Stimulated activated naive CD8-positive, alpha-beta T cell treated with anti-CD3 and anti-CD28 coated beads, Interleukin-15, Interleukin-2, amounts not matched to agents 100 U/mL and 50 U/mL, for 24 hours (primary cell): ENCODE measurements at places on chromosomes 13 and 19.

- no peak for DNase-seq
Measured at GRCh38 chr13:96229356-96229755, 139.4 kb downstream of the HS6ST3 start.

DNA sequence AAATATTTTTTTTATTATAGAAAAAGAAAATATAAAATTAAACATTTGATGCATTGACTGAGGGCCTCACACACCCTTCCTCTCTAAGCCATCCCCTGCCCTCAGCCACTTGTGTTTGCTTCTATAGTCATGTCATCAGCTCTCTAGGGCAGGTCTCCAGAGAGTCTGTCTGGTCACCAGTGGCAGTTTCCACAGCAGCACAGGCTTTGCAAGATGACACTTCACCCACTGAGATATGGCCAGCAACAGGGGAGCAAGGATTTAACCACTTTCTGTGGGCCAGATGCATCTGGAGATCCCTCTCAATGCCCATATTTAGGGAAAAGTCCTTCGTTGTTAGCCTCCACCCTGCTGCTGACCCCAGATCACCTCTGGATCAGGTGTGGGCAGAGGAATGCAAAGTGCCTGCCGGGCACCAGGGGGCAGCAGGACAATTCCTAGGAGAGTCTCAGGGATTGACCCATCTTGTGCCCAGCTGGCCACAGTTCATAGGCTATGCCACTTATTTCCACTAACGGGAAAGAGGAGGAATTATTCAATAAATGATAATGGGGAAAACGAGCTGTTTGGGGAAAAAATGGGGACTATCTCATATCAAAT lies 4.8 kb downstream of the ABCC4 start:
- DNase-seq: peak; percentile 36

DNA sequence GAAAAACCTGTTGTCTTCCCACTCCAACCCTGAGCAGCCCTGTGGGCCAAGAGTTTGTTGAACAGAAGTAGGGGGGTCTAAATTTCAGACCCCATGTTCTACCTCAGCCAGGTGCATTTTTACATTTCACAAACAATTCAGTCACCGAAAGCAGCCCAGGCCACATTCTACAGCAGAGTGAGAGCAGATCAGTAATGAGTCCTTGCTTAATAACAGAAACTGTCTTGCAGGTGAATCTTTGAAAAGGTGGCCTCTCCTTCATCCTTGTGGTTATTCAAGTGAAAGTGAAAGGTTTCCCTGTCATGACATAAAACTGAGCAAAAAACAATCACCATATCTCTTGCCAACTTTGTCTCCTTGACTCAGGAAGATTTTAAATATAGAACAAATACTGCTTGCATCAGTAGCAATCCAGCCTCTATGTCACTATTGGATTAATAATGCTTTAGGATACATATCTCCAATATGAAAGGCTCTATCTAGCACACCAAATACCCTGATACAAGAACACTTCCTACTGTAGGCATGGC lies 670.2 kb downstream of the DIAPH3 start:
- DNase-seq: no peak

- DNase-seq: peak; percentile 3
Measured at GRCh38 chr13:107866032-107866940, 349.1 kb downstream of the LIG4 start.

DNA sequence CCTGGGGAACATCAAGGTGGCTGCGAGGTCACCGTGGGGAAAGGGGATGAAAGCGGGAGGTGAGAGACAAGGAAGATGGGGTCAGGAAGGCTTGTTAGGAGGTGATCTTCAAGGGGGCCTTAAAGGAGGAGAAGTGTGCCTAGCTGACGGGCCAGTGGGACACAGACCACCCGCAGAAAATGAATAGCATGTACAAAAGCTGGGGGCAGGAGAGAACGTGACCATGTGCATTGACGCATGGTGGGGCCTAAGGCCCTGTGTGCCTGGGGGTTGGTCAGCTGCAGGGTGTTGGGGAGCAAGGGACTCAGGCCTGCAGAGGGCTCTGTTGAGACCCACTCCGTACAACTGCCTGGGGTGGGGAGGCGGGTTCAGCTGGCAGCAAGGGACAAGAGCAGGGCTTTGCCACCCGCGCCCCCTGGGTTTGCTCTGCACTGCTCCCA lies 5.9 kb downstream of the RAB8A start:
- peak; percentile 33 for DNase-seq

DNA sequence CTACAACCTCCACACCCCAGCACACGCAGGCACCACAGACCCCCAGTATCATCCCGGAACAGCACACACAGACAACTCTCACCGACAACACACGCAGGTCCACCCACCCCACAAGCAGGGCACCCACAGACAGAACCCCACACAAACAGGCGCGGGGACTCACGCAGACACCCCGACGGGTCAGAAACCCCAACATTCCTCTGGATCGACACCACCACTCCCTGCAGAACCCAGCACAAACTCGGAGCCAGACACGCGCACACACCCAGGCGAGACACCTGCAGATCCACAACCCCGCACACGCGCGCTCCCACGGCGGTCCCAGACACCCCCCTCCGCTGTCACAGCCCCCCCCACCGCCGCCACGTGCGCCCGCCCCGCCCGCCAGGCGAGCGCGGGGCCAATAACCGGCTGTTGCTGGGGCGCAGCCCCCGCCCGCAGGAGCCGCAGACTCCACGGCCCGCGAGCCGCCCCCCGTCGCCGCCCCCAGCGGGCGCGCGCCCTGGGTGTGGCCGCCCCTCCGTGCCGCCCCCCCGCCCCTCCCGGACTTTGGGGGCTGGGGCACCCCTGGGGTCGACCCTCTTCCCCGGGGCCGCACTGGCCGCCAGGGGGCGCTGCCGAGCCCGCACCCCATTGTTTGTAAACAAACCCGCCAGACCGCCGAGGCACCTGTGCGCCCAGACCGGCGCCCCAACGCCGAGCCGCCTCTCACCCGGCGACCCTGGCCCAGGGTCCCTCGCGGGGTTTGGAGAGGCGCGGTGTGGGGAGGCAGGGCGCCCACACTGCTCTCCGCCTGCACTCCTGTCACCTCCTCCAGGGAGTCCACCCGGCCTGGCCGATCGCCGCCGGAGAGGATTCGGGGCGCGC lies 712 bp downstream of the BBC3 start:
- DNase-seq: peak; percentile 88

- DNase-seq: no peak
Measured at GRCh38 chr13:64471916-64472315, 2758.2 kb downstream of the PCDH9 start.

DNA sequence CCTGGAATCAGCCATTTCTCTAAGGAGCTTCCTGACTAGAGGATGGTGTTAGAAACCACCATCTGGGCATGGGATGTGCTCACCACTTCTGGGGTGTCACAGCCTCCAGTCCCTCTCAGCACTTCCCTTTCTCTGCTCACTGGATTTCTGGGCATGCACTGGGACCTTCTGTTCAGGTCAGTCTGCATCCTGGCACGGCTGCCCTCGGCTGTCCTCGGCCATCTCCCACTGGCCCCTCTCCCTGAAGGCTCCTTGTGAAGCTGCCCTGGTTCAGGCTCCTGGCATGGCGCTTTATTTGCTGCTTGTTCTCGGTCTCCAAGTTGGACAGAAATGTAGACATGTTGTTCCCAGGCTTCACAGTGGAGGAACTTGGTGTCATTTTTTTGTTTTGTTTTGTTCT lies 60.0 kb downstream of the TEX29 start:
- DNase-seq: no peak

DNA sequence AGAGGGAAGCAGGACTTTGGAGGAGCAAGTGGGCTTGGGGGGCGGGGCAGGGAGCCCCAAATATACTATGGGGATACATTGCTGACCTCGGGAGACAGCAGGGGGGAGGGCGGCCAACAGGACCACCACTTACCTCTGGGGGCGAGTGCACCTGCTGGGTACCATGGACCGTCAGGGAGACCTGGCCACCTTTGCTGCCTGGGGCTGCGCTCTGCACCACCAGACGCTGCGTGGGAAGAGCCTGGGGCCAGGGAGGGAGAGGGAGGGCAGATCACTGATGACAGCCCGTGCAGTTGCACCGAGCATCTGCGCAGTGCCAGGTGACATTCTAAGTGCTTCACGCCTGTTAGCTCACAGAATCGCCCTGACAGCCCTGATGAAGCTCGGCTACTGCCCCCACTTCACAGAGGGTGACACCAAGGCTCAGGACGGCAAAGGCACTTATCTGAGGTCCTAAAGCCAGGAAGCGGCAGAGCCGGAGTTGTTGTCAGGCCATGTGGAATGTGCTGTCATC lies 24.1 kb downstream of the RFX1 start:
- no peak for DNase-seq

- DNase-seq: no peak
Measured at GRCh38 chr13:40047322-40047771, 391.9 kb downstream of the COG6 start.

GRCh38 chr19:38024992-38025908 lies 118.2 kb downstream of the SIPA1L3 start:
- DNase-seq: no peak

- no peak for DNase-seq
Measured at GRCh38 chr19:35788205-35788960, 13.0 kb downstream of the ARHGAP33 start.
